Bone marrow (tissue), 2 donors: ENCODE measurements at places on chromosomes 13 and 19.
A peak's percentile ranks its signal among the peaks of the same experiment; 100 is the strongest.

DNA sequence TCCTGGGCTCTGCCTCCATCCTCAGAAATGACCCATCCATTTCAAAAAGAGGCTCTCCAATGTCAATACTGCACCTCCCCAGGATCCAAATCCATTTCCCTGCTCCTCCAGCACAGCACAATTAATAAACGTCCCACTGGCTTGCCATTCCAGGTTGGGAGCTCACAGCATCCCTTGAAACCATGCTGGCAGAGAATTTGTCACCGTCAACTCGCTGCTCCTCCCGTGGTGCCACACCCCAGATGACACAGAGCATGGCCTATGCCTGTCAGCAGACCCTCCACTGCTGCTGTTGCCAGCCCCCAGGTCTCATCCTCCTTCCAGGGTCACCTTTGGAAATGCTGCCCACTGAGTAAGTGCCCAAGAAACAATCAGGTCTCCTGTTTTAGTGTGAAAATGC, 53.0 kb upstream of the UQCRFS1 start:
- DNase-seq, result no peak

DNA sequence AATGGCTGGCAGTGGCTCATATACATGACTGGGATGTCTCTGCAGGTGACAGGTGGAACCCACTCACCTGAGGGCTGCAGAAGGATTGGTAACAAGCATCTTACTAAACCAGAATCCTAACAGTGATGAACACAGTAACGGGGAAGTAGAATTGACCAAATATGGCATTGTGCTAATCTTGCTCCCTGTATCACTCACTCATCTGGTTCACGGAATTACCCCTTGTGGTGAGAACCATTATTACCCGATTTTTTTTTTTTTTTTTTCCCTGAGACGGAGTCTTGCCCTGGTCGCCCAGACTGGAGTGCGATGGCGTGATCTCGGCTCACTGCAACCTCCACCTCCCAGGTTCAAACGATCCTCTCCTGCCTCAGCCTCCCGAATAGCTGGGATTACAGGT, 69.5 kb downstream of the PTPRS start:
- DNase-seq, result no peak

DNA sequence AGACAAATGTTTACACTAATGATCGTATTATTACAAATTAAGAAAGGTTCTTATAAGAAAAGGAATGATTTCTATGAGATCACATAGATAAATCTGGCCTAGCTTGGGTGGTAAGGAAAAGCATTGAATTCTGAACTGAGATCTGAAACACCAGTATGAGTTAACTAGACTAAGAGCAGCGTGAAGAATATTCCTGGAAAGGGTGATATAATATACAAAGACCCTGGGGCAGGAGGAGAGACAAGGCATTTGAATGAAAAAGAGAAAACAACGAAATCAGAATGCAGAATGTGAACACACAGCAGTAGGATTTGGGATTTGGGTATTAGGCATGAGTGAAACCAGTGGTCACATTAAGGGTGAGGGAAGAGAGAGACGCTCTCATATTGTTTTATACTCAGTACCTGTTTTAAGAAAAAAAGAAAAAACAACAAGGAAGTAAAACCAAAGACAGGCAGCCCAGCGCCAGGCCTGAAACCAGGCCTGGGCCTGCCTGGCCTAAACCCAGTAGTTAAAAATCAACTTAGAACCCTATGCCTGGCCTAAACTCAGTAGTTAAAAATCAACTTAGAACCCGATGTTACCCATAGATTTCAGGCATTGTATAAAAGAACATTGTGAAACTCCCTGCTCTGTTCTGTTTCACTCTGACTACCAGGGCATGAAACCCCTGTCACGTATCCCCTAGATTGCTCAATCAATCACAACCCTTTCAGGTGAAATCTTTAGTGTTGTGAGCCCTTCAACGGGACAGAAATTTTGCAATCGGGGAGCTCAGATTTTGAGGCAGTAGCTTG, 287.1 kb downstream of the ITGBL1 start:
- no peak for DNase-seq

GRCh38 chr13:71828117-71828516, 38.9 kb downstream of the DACH1 start:
- DNase-seq, result peak; percentile 58

DNA sequence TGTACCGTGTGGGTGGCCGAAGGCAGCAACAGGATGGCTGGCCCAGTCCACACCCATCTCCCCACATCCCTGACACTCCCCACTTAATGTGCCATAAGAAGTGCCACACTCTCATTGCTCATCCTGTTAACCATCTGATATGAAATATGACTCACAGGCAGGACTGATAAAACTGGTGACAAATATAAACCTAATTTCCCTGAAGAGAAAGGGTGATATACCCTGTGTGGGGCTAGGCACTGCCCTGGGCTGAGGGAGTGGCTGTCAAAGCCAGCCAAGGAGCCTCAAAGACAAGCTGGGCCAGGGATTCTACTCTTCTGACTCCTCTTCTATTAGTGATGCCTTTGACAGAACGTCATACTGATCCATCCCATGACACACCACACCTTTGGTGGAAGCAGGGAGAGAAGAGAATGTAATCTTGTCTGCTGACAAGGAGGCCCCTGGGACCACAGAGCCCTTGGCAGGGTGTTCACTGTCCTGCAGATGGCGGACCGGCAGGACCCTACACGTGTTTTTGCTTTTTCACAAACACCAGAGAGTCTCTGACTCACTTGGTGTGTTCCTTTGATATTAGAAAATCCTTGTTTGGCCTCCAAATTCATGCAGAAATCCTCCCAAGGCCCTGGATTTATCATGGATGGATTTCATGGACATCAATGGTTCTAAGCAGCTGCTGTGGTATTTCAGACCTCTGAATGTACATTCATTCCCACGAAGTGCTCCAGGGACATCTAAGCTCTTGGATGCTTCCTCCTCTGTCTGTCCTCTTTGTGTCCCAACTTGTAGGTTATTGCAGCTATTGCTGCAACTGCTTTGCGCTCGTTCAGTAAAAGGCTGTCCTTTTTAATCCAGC, 98.0 kb upstream of the WASF3 start:
- DNase-seq, result no peak
